ENCODE measurements at places on chromosomes 3 and 15.

DNA sequence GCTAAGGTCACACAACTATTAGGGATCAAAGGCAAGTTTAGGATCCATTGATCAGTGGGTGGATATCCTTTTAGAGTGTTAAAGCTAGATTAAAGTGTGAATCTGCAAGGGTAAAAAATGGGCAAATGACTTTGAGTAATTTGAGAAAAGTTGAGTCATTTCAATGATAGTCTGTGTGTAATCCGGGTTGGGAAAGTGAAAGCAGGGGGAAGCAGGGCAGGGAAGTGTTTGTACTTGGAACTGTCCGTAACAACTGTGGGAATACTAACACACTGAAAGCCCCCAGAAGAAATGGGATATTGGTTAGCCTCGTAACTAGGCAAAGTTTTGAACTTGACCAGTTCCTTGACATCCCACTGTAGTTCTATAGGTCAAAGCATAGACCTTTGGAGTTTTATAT, 187.2 kb upstream of the SLITRK3 start:
- no peak for DNase-seq

- DNase-seq, result no peak
These were observed 112.3 kb downstream of the ADAMTS17 start for GRCh38 chr15:100229181-100230163.

DNA sequence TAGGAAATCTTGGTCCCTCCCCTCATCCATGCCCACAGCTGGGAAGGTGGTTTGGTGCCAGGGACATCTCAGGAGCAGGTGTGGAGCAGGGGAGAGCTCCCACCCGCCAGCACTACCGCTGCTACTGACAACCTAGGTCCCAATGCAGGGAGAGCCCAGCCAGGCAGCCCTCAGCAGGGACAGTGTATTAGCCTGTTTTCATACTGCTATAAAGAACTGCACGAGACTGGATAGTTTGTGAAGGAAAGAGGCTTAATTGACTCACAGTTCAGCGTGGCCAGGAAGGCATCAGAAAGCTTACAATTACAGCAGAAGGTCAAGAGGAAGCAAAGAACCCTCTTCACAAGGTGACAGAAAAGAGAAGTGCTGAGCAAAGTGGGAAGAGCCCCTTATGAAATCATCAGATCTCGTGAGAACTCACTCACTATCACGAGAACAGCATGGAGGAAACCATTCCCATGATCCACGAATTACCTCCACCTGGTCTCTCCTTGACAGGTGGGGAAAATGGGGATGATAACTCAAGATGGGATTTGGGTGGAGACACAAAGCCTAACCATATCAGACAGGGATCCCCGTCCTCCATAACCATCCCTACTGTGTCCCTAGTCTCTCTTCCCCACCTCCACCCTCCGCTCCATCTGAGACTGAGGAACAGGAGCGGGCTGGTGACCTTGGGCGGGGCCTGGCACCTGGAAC, 218.6 kb downstream of the TBC1D2B start:
- no peak for DNase-seq

DNA sequence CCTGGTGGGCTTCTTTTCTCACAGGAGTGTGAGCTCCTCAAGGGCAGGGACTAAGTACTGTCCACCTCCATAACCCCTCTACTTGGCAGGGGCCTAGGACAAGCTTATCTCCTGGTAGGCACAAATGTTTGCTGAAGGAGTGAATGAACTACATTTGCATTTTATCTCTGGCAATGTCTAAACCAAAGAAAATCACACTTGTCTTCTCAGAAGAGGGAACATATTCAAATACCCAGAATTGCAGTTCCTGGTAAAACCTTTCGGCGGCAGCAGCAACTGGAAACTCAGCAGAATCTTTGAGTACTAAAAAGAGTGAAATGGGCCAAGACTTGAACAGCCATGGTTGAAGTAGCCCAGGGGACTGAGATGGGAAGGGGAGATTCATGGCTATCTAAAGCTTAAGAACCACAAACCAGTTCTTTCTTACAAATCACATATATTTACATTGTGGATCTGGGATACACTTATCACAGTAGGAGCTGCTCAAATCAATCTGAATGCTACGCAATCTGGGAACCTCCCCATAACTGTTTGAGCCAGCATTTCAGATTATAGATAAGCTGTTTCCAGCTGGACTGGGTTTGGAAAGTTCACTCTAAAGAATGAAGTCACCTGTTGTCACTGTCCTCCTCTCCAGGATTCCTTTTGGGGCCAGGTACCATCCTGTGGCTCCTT, 18.7 kb upstream of the PTPN9 start:
- no peak for DNase-seq

DNA sequence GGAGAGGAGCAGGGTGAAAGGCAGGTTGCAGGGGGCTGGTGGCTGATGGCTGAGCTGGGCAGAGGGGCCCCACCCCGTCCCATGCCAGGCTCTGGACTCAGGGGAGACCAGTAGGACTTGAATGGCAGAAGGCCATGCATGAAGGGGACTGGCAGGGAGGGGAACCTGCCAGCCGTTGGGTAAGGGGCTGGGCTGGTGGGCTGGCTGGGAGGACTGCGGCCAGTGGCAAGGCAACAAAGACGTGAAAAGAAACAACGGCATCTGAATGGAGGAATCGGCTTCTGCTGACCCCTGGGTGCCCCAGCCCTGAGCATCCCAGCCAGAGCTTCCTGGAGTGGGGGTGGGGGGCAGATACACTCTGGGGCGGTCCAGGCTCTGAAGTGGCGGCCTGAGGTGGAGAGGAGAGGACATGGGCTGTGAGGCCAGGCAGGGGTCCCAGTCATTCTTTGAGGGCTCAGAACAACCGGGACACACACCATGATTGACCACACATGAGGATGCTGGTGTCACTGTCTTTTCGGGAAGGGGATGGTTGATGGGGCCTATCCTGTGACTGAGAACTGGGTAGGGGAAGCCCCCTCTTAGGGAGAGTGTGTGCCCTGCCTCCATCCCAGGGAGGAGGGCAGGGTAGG, 11.7 kb downstream of the GLYCTK start:
- DNase-seq, result no peak

- no peak for DNase-seq
These were observed 171.1 kb downstream of the ZBBX start for GRCh38 chr3:167209011-167209410.

DNA sequence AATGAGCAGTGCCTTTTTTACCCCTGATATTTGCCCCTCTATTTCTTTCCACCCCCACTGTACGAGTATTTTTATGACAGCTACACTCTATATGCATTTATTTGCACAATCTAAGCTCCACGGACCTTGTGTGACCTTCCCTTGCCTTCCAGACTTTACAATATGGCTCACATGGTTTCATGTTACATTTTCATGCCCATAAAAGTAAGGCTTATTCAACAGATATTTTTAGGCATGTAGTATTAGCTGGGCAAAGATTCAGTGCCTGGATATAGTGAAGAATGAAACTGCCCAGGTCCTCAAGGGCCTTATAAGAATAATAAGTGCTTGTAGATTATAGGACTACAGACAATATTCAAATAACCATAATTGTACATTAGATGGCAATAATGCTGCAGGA, 481.9 kb upstream of the CNTN4 start:
- DNase-seq, result no peak

GRCh38 chr3:68136411-68136810, 482.0 kb upstream of the SUCLG2 start:
- no peak for DNase-seq

DNA sequence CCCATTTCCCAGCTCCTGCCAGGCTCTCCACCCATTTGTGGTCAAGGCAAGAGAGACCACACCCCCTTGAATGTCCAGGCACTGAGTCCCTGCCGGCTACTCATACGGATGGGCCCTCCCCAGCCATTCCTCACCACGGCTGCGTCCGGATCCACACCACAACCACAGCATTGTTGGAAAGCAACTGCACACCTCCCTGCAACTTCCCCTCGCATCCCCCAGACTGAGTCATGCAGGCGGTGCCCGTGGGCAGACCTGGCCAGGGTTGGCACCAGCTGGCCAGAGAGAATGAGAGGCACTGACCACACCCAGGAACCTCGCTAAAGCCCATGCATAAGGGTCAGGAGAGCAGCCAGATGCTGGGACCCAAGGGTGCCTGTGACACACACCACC, 30.5 kb downstream of the LOXL1 start:
- no peak for DNase-seq

- DNase-seq, result no peak
These were observed 83.3 kb downstream of the SNRK start for GRCh38 chr3:43369404-43370292.
